ENCODE measurements at places on chromosomes 16 and 17. TPM values are rescaled to one million over a fixed set of nuclear protein-coding genes. Genes with fewer than 3 reads are reported as not detected.
A peak's percentile ranks its signal among the peaks of the same experiment; 100 is the strongest.

DNA sequence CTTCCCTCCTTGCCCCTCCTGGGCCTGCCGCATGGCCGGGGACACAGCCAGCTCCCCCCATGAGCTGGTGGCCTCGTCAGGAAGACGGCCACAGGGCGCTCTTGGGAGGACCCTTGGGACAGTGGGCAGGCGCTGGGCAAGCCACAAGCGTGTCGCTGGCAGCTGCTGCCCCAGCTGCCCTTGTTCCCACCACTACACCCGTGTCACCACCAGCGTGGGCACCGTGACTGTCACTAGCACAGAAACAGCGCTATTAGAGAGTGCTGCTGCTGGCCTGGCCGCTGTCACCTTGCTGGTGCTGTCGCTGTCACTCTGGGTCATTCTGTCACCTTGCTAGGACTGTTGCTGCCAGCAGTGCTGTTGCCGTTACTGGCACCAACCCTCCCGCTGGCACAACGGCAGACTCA is 47.2 kb downstream of the ZFPM1 start:
- no peak for DNase-seq

DNA sequence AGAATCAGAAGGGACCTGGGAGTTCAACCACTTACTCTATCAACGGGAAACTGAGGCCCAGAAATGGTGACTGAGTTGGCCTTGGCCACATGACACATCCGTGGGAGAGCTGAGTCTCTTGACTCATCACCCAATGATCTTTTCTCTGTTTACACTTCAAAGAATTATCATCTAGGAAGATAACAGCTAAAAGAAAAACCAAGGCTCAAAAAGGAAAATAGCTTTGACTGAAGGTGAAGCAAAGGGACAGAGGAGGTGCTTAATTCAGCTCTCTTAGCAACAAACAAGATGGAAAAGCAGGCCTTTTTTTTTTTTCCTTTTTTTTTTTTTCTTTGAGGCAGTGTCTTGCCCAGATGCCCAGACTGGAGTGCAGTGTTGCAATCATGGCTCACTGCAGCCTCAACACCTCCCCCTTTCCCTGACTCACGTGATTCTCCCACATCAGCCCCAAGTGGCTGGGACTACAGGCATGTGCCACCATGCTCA is 16.7 kb downstream of the ERCC4 start:
- peak; percentile 70 for DNase-seq

- no peak for DNase-seq
These were observed 33.3 kb downstream of the CDRT15 start for GRCh38 chr17:14203388-14203787.

DNA sequence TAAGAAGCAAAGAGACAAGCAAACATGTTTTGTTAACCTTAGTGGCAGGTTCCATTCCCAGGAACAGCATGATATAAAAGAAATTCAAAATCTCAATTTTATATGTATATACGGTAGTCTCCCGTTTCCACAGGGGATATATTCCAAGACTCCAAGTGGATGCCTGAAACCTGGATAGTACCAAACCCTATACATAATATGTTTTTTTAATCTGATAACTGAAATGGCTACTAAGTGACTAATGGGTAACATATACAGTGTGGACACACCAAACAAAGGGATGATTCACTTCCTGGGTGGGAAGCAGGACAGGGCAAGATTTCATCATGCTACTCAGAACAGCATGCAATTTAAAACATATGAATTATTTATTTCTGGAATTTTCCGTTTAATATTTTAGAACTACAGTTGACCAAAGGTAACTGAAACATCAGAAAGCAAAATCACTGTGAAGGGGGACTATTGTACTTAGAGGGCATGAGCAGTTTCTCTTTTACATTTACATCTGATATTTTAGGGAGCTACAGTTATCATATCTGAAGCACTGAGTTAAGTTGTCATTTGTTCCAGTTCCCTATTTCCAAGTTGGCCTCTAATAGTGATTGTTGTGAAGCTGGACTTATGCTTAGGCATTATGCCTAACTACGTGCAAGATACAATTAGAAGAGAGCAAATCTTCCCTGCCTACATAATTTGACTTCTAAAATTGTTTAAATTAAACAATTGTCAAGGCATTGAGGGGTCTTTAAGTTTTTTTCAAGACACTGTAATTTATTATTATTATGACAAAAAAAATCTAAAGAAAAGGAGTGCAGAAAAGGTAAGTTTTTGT is 34.1 kb upstream of the ABCA6 start:
- peak; percentile 79 for DNase-seq

GRCh38 chr16:11075163-11075562 is 130.8 kb downstream of the CLEC16A start:
- DNase-seq: no peak

The GGA2 gene
- total RNA-seq: 8.8 TPM

- no peak for DNase-seq
These were observed at the start of gene HSF5 for GRCh38 chr17:58487589-58488427. Gene HSF5 (minus strand): TSS chr17:58488408. CDS start chr17:58488274, 134 bp downstream.

The GAST gene
- not detected for total RNA-seq

DNA sequence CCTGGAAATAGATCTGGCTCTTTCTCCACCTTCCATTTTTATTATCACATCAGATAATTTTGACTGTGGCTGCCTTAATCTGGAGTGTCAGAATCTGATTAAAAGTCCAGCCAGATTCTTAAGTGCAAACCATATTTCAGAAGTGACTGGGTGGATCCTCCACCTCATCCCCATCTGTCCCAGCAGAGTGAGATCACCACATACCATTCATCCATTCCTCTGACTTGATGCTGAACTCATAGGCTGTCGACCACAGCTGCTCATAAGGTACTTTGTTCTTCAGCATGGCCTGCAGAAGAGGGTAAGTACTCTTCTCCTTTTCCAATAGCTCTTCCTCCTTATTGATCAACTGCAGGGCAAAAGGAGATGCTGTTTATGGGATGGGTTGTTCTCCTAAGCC is 53.5 kb downstream of the DNAH3 start:
- peak; percentile 19 for DNase-seq

GRCh38 chr17:61285526-61286320 is 113.9 kb upstream of the TBX2 start:
- peak; percentile 70 for DNase-seq

The CFAP20 gene
- total RNA-seq: 82.2 TPM

- no peak for DNase-seq
These were observed 207.4 kb upstream of the EEF2KMT start for GRCh38 chr16:5305023-5305422.

The RHBDF2 gene
- total RNA-seq: 22.6 TPM

All from RPMI7951 (cell line).